ENCODE measurements at places on chromosomes 16 and 17.

GRCh38 chr16:77745972-77746371 is 23.7 kb downstream of the NUDT7 start:
- no peak for DNase-seq

DNA sequence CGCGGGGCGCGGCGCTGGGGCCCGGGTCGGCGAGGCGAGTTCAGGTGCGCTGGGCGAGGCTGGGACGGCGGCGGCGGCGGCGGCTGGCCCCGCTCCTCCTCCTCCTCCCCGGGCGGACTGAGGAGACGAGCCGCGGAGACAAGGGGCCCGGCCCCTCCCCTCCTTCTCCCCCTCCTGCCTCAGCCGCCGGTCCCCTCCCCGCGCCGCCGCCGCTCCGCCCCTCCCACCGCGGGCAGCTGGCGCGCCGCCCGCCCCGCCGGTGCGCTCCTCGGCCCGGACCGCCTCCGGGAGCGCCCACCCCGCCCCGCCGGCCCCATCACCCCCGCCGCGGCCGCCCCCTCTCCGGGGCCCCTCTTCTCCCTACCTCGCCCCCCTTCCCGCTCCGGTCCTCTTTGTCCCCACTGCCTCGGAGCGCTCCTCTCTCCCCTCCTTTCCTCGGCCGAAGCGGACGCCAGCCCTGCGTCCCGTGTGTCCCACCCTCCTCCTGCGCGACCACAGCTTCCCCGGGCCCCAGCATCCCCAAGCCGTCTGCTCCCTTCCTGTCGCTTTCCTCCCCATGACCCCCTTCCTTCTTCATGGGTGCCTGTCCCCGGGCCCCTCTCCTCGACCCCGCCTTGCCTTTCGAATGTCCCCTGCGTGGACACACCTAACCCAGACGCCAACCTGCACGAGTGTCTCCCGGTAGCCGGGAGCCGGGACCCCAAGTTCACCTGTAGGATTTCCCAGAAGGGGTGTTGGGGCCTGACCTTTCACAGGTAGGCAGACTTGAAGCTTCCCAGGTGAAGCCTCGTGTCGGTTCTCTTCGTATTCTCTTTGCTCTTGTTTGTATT is at the start of gene TOX3:
TOX3 (minus strand) TSS at position 140 of the 830 bp plus-strand sequence. CDS start 420 bp downstream, outside the sequence.
- no peak for DNase-seq

- DNase-seq: no peak
Observed at GRCh38 chr16:88468275-88469129, 15.4 kb downstream of the ZFPM1 start.

DNA sequence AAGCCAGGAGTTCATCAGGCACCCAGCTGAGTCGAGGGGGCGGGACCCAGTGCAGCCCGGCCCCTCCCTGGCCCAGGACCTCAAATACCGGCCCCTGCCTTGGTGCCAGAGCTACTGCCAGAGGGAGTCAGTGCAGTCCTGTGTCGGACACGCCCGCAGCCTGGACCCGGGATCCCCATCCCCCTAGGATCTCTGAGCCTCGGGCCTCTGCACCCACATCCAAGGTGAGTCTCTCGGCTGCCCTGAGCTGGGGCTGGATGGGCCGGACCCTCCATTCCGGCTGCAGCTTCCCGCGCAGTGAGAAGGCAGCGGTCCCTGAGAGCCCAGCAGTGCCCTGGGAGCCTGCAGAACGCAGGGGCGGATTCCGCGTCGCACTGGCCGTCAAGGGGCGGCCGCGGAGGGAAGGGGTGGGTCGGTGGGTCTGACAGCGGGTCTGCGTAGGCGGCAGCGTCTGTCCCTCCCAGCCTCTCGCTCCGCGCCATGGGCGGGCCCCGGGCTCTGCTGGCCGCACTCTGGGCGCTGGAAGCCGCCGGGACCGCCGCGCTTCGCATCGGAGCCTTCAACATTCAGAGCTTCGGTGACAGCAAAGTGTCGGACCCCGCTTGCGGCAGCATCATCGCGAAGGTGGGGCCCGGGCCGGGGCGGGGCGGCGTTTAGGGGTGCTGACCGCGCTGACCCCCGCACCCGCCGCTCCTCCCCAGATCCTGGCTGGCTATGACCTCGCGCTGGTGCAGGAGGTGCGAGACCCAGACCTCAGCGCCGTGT is at the start of gene DNASE1L2:
DNASE1L2 (plus strand) TSS at position 108 of the 765 bp plus-strand sequence; CDS start at position 481, 373 bp downstream.
- no peak for DNase-seq

GRCh38 chr17:49191409-49191916 is 18.9 kb downstream of the GNGT2 start:
- no peak for DNase-seq

Data from T-helper 22 cell (primary cell).